Activated CD8-positive, alpha-beta T cell treated with anti-CD3 and anti-CD28 coated beads, Interleukin-2, amount 10 ng/mL, durations not matched to agents 7 days and 5 days (primary cell): ENCODE measurements at places on chromosomes 3 and 15. TPM values are rescaled to one million over a fixed set of nuclear protein-coding genes. Genes with fewer than 3 reads are reported as not detected.
A peak's percentile ranks its signal among the peaks of the same experiment; 100 is the strongest.

Gene C3orf70
- total RNA-seq = 0.13 TPM

Gene RPL4
- total RNA-seq = 2,528 TPM

Gene RFT1
- total RNA-seq = 32.3 TPM

Gene POLR2H
- total RNA-seq = 101 TPM

Gene UNC13C
- not detected for total RNA-seq

GRCh38 chr15:100968050-100968966 is 49.2 kb downstream of the LRRK1 start:
- no peak overlapping the region for H3K4me3 ChIP-seq
- H3K27me3 ChIP-seq = peaks cover 33% of the 10 kb centered on the region
- no peak overlapping the region for H3K27ac ChIP-seq
- H3K4me1 ChIP-seq = no peaks in the 10 kb centered on the region
- no peak for DNase-seq
- H3K36me3 ChIP-seq = no peaks in the 10 kb centered on the region

GRCh38 chr3:8776406-8776805 is 7.0 kb upstream of the OXTR start:
- H3K36me3 ChIP-seq = no peaks in the 10 kb centered on the region
- H3K4me1 ChIP-seq = no peaks in the 10 kb centered on the region
- H3K4me3 ChIP-seq = no peak overlapping the region
- H3K27ac ChIP-seq = no peak overlapping the region

DNA sequence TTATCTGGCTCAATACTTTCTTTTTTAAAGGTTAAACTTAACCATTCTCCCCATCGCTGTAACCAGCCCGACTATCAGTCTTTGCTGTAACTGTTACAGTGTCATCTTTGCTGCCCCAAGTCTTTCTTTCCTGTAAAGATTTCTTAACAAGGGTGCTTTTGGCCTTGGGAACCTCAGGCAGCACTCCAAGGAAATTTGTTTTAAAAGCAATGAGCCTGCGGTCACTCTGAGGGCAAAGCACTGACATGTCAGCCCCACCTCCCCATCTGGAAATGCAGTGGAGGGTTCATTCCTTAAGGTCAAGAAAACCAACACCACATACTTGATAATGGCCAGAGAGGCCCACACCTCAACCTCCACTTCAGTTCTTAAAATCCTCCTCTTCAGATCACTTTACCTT is 3.2 kb downstream of the TRANK1 start:
- no peak overlapping the region for H3K4me3 ChIP-seq
- peaks cover 2% of the 10 kb centered on the region for H3K36me3 ChIP-seq

DNA sequence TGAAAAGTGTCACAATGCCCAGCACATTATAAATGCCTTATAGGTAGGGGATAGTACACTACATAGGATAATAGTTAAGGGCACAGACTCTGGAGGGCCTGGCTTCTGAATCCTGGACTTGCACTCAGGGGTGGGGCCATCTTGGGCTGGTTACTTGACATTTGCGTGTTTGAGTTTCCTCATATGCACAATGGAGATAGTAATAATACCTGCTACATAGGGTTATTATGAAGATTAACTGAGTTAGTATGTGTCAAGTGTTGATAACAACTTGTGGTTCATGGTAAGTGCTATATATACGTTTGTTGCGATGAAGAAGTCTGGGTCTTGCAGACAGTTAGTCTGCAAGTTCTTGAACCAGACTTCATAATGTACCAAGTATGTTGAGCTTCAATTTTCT is 37.0 kb downstream of the MITF start:
- DNase-seq = no peak
- H3K27ac ChIP-seq = no peak overlapping the region
- H3K4me3 ChIP-seq = no peak overlapping the region
- H3K36me3 ChIP-seq = no peaks in the 10 kb centered on the region

GRCh38 chr3:17137321-17137826 is 252.6 kb downstream of the PLCL2 start:
- no peaks in the 10 kb centered on the region for H3K36me3 ChIP-seq
- H3K27ac ChIP-seq = no peak overlapping the region
- no peaks in the 10 kb centered on the region for H3K27me3 ChIP-seq
- no peak overlapping the region for H3K4me3 ChIP-seq

DNA sequence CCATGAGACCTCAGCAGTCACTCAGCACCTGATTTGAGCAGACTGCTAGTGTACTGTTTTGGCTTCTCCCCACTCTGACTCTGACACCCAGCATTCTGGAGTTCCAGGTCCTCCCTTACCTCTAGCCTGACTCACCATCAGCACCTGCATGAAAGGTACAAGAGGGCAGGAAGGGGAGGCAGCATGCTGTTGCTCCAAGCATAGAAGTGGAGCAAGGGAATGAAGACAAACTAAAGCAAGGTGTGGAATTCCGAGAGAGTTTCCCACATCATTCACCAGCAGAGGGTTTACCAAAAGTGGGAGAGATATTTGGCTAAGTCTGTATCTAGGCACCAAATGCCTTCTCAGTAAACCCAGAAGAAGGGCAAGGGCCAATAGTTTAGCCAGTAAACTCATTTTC is 21.3 kb downstream of the HEXA start:
- H3K4me3 ChIP-seq = no peak overlapping the region
- no peak for DNase-seq
- H3K4me1 ChIP-seq = peaks cover 12% of the 10 kb centered on the region
- H3K27me3 ChIP-seq = no peaks in the 10 kb centered on the region
- H3K27ac ChIP-seq = no peak overlapping the region
- peaks cover 25% of the 10 kb centered on the region for H3K36me3 ChIP-seq

- no peak for DNase-seq
- no peak overlapping the region for H3K4me3 ChIP-seq
- H3K36me3 ChIP-seq = peaks cover 66% of the 10 kb centered on the region
- no peaks in the 10 kb centered on the region for H3K27me3 ChIP-seq
These were observed 63.4 kb downstream of the CBLB start for GRCh38 chr3:105805404-105805803.

DNA sequence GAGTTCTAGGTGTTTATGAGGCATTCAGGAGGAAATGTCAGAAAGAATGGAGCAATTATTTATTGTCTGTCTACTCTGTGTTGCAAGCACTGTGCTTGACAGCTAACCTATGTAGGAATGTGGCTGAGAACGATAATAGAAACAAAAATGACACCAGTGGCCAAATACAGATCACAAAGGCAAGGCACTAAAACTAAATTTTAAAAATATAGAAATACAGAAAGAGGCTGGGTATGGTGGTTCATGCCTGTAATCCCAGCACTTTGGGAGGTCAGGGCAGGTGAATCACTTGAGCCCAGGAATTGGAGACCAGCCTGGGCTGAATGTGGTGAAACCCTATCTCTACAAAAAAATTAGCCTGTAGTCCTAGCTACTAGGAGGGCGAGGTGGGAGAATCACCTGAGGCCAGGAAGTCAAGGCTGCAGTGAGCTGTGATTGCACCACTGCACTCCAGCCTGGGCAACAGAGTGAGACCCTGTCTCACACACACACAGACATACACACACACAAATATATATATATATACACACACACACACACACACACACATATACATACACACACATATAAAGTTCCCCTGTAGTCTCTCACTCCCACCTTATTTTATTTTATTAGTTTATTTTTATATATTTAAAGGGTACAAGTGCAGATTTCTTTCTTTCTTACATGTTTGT is 6.0 kb downstream of the PRKCI start:
- peaks cover 5% of the 10 kb centered on the region for H3K36me3 ChIP-seq
- peaks cover 14% of the 10 kb centered on the region for H3K4me1 ChIP-seq
- no peak overlapping the region for H3K4me3 ChIP-seq
- no peak for DNase-seq

GRCh38 chr15:90437516-90437915 is 49.5 kb downstream of the IQGAP1 start:
- no peaks in the 10 kb centered on the region for H3K27me3 ChIP-seq
- H3K27ac ChIP-seq = no peak overlapping the region
- H3K4me1 ChIP-seq = peaks cover 13% of the 10 kb centered on the region
- no peak overlapping the region for H3K4me3 ChIP-seq

DNA sequence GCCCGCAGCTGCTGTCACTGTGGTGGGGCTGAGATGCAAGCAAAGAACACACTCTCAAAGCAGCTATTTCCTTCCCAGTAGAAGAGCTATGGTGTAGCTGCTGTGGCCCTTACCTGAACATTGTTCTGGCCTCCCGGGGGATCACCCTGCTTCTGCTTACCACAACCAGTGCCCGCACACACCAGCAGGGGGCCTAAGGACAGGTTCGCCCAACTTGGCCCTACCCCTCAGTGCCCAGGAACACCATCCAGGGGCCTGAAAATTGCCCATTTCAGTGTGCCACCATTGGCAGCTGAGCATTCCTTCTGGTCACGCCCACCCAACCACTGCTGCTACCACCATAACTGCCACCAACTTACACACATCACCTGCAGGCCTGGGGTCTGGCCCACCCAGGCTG is 113.0 kb downstream of the TP63 start:
- H3K4me3 ChIP-seq = no peak overlapping the region
- no peak overlapping the region for H3K27ac ChIP-seq
- no peaks in the 10 kb centered on the region for H3K36me3 ChIP-seq
- DNase-seq = no peak

- H3K27me3 ChIP-seq = peaks cover 20% of the 10 kb centered on the region
- DNase-seq = peak; percentile 38
- H3K27ac ChIP-seq = peak overlapping the region; percentile 40
- H3K36me3 ChIP-seq = peaks cover 17% of the 10 kb centered on the region
These were observed 533 bp upstream of the SMAD3 start for GRCh38 chr15:67064607-67065530.

DNA sequence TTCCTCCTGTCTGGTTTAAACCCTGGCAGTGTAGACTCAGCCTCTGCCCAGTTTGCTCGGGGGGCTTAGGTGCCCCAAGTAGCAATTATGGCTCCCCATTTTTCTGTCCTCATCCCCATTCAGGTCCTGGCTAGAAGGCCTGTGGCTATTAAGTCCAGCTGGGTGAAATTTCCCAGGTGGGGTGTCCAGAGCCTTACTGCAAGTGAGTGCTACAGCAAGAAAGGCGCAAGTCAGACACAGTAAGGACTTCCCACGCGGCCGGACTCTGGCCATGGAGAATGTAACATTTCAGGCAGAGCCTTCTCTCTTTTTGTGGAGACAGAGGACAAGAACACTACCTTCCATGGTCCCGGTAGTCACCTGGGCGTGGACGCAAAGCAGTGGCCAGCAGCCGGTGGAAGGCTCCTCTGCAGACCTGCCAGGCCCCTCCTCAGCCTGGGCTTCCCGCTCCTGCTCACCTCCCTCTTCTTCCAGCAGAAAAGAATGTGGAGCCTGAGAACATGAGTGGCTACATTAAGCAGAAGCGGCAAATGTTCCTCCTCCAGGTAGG is 23.3 kb downstream of the CFAP100 start:
- H3K27ac ChIP-seq = no peak overlapping the region
- no peak for DNase-seq
- no peaks in the 10 kb centered on the region for H3K4me1 ChIP-seq
- H3K36me3 ChIP-seq = no peaks in the 10 kb centered on the region
- peaks cover 5% of the 10 kb centered on the region for H3K27me3 ChIP-seq

GRCh38 chr15:93515256-93516051 is 426.4 kb upstream of the RGMA start:
- H3K27me3 ChIP-seq = peaks cover 2% of the 10 kb centered on the region
- H3K27ac ChIP-seq = no peak overlapping the region
- no peaks in the 10 kb centered on the region for H3K36me3 ChIP-seq
- no peak overlapping the region for H3K4me3 ChIP-seq
- DNase-seq = no peak
- H3K4me1 ChIP-seq = no peaks in the 10 kb centered on the region

DNA sequence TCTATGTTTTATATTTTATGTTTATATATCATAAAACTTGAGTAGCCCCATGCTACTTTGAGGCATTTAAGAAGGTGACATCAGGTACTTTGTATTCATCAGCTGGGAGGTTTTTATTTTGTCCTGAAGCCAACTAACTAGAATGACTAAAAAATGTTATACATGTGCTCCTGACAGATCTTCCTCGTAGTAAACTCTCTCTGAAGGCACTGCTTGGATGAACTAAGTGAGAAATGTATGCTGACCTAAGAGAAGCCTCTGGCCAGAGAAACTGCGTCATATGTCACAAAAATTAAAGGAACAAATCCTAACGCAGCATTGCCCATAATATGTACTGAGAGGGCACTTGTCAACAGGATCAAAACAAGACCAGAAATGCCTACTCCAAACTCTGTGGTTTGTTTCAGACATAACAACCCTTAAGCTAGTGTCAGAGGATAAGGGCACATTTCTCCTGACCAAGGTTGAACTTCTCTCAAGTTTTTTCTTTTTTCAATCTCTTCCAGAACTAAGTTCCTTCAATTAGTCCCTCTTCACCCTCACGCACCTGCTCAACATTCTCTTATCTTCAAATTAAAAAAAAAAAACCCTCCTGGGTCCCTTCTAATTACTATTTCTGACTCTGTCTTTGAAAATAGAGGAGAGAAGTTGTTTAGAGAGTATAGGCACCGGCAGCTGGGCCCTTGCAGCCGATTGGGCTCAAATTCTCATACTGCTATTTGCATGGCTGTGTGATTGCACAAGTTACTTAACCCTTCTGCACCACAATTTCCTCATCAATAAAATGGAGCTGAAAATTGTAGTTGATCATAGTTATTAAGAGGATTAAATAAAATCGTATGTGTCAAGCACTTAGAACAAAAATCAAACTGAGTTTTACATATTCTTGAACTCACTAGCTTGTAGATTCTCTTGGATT is 159.0 kb downstream of the FRMD5 start:
- H3K36me3 ChIP-seq = no peaks in the 10 kb centered on the region
- no peak for DNase-seq
- no peak overlapping the region for H3K27ac ChIP-seq
- H3K4me3 ChIP-seq = no peak overlapping the region

- H3K27me3 ChIP-seq = no peaks in the 10 kb centered on the region
- DNase-seq = no peak
- peaks cover 2% of the 10 kb centered on the region for H3K36me3 ChIP-seq
- H3K4me3 ChIP-seq = no peak overlapping the region
- peaks cover 29% of the 10 kb centered on the region for H3K4me1 ChIP-seq
- no peak overlapping the region for H3K27ac ChIP-seq
These were observed 68.7 kb upstream of the SNRK start for GRCh38 chr3:43217633-43218032.

GRCh38 chr3:110344487-110344886 is 727.1 kb upstream of the NECTIN3 start:
- no peak for DNase-seq
- H3K27me3 ChIP-seq = no peaks in the 10 kb centered on the region
- no peak overlapping the region for H3K27ac ChIP-seq
- no peak overlapping the region for H3K4me3 ChIP-seq
- H3K36me3 ChIP-seq = no peaks in the 10 kb centered on the region
- H3K4me1 ChIP-seq = no peaks in the 10 kb centered on the region

DNA sequence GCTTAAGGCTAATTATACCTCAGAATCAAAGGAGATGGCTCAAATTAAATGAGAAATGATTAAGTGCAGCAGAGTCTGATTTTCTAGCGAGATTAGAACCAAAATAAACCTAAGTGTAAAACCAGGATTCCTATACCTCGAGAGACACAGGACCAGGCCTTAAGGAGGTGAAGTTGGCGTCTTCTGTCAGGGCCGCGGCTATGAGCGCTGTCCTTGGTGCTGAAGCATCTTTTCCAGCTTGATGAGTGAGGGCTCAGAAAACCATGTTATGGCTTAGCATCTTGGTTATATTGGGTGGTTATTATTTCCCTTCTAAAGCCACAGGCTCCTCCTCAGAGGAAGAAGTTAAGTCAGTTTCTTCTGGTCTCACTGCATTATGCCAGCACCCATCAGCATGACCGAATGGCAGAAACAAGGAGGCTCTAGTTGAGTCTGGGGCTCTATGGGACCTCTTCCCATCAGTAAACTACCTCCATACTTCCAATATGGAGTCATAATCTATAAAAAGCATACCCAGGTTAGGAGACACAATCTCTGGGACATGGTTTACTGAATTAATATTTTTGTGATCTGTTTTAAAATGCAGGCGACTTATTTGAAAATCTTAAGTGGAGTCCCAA is 120.1 kb upstream of the NMNAT3 start:
- no peak overlapping the region for H3K27ac ChIP-seq
- no peak overlapping the region for H3K4me3 ChIP-seq
- H3K27me3 ChIP-seq = no peaks in the 10 kb centered on the region
- peak; percentile 42 for DNase-seq
- H3K4me1 ChIP-seq = no peaks in the 10 kb centered on the region
